Astrocyte of the cerebellum (primary cell): ENCODE measurements at places on chromosomes 16 and 17.
A peak's percentile ranks its signal among the peaks of the same experiment; 100 is the strongest.

DNA sequence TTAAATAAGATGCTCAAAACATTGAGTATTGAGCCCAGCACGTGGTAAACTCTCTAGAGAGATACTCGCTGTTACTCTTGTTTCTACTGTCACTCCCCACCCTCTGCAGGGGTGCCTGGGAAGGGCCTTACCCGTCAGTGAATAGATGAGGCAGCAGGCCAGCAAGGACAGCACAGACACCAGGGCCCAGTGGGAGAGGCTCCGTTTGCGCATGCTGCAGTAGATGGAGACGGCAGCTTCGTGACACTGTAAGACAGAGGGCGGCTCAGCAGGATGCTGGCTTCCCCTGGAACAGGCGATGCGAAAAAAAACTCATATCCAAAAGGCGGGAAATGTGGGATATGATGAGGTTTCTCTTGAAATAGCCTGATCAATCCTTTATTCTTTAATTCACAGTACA is 20.0 kb downstream of the SLC38A8 start:
- no peak for DNase-seq

GRCh38 chr16:56641166-56641565 is 2.7 kb downstream of the MT1A start:
- no peak for DNase-seq

GRCh38 chr17:80890196-80890920 is 101.3 kb upstream of the CHMP6 start:
- no peak for DNase-seq

GRCh38 chr17:34981538-34982241 is 1.4 kb downstream of the LIG3 start:
- no peak for DNase-seq

- peak; percentile 42 for DNase-seq
These were observed 63.5 kb upstream of the PVALEF start for GRCh38 chr17:81101614-81102306.

GRCh38 chr16:85412911-85413520 is 200.1 kb upstream of the GSE1 start:
- no peak for DNase-seq

GRCh38 chr17:39722965-39723848 is 7.1 kb downstream of the MIEN1 start:
- no peak for DNase-seq

- peak; percentile 23 for DNase-seq
These were observed 3.0 kb downstream of the HEATR9 start for GRCh38 chr17:35865412-35866340.

GRCh38 chr16:2372684-2373083 is 32.2 kb upstream of the ABCA3 start:
- DNase-seq: no peak

DNA sequence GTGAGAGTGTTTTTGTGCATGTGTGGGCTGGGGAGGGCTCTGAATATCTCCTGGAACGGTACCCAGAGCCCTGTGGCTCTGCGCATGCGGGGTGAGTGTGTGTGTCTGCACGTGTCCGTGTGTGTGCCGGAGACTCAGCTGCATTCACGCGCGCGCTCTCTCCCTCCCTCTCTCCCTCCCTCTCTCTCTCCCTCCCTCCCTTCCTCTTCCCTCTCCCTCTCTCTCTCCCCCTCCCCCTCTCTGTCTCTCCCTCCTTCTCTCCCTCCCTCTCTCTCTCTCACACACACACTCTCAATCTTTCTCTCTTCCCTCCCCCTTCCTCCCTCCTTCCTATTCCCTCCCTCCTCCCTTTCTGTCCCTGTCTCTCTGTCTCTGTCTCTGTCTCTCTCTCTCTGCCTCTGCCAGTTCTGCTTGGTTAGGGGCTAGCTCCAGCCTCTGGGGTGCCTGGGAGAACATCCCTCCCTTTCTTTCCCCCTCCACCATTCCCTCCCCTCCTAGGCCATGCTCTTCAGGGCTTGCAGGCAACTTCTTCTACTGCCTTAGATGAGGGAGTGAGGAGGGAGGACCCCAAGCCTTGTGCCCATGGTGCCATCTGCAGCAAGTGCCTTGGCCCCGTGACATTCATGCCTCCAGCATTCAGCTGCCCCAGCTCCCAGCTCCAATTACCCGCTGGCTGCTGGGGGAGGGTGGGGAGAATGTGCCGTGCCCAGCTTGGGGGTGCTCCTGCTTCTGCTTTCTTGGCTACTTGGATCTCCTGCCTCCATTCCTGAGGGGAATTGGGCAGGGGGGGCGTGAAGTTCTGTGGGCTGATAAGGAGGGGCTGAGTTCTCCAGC is 6.4 kb downstream of the THRA start:
- no peak for DNase-seq

GRCh38 chr16:81138831-81139557 is 42.8 kb upstream of the GCSH start:
- no peak for DNase-seq

GRCh38 chr16:22018559-22018958 is 10.6 kb downstream of the MOSMO start:
- no peak for DNase-seq

DNA sequence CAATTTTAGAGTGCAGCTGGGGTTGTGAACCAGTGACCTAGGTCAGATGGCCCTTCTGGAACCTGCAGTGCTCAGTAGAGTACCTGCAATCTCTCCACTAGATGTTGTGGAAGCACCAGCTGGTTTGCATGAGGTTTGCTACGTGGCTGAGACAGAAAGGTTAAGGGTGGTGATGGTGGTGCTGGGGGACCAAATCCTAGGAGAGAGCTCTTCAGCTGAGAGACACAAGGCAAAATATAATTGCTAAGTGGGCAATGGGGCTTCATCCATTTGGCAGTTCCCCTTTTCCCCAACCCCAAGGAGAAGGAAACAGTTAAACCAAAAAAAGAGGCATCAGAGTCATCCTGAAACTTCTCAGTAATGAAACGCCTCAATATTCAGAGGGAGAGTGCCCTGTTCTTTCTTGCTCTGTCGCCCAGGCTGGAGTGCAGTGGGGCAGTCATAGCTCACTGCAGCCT is 13.9 kb downstream of the ITPRIPL2 start:
- DNase-seq: no peak
